ENCODE measurements at places on chromosomes 1 and 21.

- DNase-seq, result no peak
Measured at GRCh38 chr1:176444286-176444685, 18.7 kb upstream of the PAPPA2 start.

- DNase-seq, result no peak
Measured at GRCh38 chr21:43605320-43606215, 53.7 kb downstream of the HSF2BP start.

GRCh38 chr1:168689726-168690602 is 39.0 kb downstream of the DPT start:
- no peak for DNase-seq

DNA sequence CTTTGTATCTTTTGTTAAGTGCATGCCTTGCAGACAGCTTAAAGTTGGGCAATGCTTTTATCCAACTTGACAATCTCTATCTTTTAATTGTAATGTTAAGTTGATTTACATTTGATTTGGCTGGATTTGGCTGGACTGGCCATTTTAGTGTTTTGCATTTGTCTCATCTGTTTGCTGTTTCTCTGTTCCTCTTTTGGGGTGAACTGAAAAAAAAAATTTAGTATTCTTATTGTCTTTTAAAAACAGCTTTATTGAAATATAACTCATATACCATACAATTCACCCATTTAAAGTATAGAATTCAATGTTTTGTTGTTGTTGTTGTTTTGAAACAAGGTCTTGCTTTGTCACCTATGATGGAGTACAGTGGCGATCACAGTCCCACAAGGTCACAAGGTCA is 34.4 kb downstream of the DIPK1A start:
- no peak for DNase-seq

DNA sequence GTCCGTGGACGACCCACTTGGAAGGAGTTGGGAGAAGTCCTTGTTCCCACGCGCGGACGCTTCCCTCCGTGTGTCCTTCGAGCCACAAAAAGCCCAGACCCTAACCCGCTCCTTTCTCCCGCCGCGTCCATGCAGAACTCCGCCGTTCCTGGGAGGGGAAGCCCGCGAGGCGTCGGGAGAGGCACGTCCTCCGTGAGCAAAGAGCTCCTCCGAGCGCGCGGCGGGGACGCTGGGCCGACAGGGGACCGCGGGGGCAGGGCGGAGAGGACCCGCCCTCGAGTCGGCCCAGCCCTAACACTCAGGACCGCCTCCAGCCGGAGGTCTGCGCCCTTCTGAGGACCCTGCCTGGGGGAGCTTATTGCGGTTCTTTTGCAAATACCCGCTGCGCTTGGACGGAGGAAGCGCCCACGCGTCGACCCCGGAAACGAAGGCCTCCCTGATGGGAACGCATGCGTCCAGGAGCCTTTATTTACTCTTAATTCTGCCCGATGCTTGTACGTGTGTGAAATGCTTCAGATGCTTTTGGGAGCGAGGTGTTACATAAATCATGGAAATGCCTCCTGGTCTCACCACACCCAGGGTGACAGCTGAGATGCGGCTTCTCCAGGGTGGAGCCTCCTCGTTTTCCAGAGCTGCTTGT is 32.4 kb downstream of the PRMT2 start:
- DNase-seq, result no peak

DNA sequence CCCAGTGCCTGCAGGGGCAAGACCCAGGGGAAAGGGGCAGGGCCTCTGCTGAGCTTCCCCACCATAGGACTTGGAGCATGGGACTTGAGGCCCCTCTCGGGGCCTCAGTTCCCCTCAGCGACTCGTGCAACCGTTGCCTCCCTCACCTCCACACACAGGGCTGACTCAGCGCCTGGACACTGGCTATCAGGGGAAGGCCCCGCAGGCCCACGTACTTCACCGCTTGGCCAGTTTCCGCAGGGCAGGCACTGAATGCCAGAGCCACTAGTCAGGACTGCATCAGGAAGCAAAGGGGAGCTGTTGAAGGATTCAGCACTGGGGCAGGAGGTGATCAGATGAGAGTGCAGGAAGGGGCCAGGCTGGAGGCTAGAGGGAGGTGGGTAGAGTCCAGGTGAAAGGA is 15.5 kb upstream of the FAM131C start:
- no peak for DNase-seq

GRCh38 chr1:61950418-61950817 is 208.1 kb downstream of the PATJ start:
- no peak for DNase-seq

DNA sequence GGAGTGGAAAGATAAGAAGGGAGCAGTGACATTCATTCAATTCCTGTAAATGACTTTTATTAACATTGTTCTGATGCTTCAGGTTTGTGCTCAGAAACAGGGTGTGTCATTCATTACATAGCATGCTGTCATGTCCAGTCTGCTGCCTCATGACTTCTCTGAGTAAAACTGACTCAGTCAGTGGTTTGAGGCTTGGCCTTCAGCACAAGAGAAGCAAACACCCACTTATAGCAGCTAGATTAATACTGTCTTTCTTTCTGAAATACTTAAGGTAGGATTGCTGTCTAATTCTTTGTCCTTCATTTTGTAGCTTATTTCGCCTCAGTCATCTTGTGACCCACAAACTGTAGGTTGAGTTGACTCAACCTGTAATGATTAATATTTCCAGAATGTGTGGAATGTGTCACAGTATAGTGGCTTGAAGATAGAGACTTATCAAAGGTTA is 32.9 kb downstream of the RASAL2 start:
- DNase-seq, result no peak

DNA sequence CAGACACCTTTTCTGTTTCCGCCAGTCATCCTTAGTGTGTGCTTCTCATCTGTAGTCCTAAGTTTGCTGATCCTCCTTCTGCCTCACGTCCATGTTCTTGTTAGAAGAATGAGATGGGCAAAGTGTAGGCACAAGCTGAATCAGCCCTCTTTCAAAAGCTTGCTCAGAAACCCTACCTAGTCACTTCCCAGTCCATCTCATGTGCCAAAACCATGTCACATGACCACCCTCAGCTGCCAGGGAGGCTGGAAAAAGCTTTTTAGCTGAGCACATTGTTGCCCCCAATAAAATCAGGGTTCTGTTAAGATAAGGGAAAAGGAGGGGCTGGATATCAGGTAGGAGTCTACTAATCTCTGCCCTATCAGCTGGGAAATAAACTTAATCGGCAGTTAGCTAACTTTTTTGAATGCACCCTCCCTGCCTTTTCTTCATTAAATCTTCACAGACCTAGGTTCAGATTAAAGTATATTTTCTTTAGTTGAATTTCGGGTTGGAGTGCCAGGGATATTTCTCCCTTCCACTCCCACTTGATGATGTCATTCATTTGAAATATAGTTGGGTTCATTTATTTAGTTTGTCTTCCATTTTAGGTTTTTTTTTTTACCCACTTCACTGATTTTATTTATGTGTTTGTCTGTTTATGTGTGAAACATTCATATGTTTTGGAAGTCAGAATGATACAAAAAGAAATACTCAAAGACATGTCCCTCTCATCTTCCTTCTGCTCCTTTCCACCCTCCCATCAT is 129.2 kb downstream of the ROR1 start:
- no peak for DNase-seq

DNA sequence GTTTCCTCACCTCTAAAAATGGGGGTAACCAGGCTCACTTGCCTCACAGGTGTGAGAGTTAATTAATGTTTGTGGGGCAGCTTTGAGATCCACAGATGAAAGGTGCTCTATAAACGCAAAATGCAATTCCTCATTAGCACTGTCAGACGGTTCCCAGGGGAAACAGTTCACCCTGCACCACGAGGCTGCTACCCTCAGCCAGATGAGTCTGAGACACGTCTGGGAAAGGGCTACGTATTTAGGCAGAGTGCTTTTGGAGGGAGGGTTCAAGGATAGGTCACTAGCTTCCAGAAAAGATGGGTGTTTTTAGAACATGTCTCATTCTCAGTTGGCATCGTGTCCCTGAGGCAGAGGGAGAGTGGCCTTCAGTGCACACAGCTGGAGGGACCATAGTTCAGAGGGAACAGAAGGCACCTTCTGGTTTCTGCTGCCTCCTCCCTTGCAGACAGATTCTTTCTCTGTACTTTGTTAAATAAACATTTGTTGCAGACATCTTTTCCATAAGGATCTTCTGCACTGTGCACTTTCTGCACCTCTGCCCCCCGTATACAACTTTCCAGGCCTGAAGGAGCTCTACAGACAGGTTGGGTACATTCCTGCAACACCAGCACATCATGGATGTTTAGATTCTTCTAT is 139.9 kb downstream of the CLIC6 start:
- no peak for DNase-seq

- DNase-seq, result no peak
Measured at GRCh38 chr1:111214074-111214801, 13.3 kb upstream of the CHI3L2 start.

DNA sequence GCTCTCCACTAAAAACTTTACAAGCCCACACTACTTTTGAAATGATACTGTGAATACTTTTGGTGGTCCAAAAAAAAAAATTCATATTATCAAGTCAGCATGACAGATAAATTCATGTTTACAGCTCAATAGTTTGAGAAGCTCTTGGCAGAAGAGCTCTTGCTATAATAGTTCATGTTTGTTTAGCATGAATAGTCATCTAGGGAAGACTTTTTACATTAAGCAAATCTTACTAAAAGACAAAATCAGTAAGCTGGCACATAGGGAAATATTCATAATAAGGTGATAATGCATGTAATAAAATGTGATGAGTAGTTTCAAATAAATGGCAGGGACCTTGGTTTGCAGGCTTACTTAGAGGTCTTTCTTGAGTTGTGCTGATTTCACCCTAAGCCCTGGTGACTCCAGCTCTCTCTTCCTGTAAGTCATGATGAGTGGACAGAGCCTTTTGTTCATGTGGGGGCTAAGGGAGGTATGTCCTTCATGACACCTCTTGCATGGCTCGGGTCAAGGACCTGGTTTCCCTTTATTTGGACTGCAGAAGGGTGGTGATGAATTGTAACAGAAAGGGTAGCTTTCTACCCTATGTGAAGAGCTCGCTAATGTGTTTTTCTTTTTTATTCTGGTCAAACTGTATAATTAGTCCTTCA is 166.7 kb downstream of the GABPA start:
- DNase-seq, result no peak

DNA sequence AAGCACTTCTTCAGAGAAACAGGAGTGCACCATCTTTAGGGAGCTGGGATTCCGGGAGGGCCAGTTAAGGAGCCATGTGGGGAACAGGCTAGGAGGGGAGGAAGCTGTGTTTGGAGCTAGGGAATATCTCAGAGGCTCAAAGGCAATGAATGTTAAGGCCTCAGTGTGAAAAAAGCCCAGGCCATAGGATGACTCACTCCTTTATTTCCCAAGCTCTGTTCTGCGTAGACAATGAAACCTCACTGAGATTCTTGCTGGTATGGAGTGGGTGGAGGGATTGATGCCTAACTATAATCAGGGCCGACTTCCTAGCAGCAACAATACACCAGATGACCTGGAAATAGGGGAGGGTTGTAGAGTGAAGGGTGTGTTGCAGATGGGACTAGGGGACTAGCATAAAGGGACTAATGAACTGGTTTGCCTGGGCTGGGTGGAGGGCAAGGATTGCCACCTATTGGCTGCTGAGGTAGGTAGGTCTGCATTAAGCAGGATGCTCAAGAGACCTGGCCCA is 2.1 kb downstream of the GNAT2 start:
- DNase-seq, result no peak

- no peak for DNase-seq
Measured at GRCh38 chr1:53945183-53945432, 391 bp downstream of the IFT25 start.

GRCh38 chr1:243882276-243882675 is 32.2 kb upstream of the AKT3 start:
- no peak for DNase-seq

DNA sequence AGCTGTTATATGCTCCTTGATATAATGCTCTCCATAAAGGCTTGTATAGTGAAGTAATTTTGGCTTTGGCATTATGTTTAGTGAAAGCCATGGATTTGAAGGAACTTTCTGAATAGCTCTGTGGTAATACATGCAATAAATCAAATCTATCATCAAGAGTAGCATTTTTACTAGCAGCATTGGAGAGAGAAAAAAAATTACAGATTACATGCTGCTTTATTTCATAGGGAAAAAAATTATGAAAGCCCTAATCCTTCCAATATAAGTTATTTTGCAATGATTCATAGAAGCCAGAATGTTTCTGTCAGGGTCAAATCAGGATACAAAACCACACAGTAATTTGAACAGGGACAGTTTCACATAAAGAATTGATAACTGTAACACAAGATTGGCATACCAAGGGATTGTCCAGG is 250.0 kb downstream of the SPATA17 start:
- DNase-seq, result no peak

DNA sequence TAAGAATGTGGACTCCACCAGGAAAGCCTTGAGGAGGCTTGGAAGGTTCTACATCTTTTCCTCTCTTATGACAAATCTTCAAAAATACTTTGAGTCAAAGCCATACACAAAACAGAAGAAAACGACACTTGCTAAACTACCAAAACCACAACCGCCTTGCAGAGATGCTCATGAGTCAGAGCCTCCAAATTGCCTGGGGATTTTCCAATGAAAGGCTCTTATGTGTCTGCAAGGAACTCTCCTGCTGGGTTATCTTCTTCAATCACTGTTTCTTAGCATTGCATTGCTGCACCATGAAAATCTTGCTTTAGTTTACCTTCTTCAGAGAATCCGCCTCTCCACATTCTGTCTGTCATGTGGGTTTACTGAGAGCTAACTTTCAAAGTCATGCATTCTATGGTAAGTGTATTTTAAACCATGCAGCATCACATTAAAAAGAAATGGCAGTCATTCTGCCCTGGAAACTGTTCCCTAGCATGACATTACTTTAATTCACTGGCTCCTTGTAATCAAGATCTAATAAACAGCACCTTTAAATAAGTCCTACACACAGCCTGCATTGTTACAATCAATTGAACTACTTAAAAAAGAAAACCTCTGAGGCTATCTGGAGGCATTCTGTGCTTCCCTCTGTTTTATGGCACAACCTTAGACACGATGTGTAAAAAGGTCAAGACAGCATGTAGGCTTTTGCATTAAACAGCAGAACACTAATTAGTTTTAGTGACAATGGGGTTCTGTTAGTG is 210.0 kb upstream of the FOXD3 start:
- DNase-seq, result no peak

GRCh38 chr1:48109390-48110013 is 112.3 kb upstream of the TRABD2B start:
- DNase-seq, result peak; percentile 46

DNA sequence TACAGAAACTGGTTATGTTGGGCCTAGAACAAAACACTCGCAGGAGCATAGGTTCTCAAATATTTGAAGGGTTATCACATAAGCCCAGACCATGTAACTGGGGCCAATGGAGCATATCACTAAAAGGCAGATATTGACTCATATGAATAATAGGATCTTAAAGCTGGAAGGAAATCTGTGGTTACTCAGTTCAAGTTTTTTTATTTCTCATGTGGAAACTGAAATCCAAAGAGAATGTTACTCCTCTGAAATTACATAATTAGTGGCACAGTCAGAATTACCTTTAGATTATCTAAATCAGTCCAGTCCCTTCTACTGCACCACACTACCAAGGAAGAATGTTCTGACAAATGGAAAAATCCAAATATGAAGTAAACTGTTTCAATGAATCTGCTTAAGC is 12.0 kb downstream of the SLAMF8 start:
- no peak for DNase-seq

Measured in LNCaP clone FGC (cell line).